ENCODE measurements at places on chromosomes 16 and 17.

- no peak for DNase-seq
Observed at GRCh38 chr17:64781014-64781756, 119.1 kb upstream of the SMURF2 start.

DNA sequence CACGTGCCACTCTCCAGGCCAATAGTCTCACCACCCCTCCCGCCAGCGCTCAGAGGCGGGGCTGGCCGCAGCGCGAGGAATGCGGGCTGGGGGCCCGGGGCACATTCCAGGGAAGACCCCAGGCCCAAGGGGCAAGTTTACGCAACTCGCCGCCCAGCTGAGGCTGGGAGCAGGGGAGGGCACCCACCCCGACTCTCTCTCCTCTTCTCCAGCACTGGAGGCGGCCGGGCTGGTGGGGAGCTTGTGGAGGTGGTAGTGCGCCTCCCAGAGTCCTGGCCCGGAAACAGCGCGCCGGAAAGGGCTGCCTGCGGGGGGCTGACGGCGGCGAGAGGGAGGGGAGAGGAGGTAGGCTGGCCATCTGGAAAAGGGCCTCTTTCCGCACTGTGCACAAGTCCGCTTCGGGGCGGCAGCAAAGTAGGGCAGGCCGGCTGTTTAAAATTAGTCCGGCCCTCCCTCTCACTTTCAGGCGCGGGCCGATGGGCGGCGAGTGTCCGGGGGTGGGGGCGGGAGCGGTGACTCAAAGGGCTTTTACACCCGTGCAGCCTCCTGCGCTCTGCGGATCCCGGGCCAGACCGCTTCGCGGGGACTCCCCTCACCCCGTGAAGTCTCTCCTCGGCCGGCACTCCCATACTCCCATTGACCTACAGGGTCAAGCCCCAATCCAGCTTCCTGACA is 1.1 kb downstream of the FHOD1 start:
- peak; percentile 55 for DNase-seq

GRCh38 chr17:8687737-8688466 is 56.7 kb downstream of the CCDC42 start:
- no peak for DNase-seq

- no peak for DNase-seq
Observed at GRCh38 chr16:88907768-88908167, 41.3 kb upstream of the PABPN1L start.

- DNase-seq = no peak
Observed at GRCh38 chr16:50692999-50693781, at the start of gene NOD2. Gene NOD2 (plus strand): TSS chr16:50693606. CDS start chr16:50699496, 5,890 bp downstream.

DNA sequence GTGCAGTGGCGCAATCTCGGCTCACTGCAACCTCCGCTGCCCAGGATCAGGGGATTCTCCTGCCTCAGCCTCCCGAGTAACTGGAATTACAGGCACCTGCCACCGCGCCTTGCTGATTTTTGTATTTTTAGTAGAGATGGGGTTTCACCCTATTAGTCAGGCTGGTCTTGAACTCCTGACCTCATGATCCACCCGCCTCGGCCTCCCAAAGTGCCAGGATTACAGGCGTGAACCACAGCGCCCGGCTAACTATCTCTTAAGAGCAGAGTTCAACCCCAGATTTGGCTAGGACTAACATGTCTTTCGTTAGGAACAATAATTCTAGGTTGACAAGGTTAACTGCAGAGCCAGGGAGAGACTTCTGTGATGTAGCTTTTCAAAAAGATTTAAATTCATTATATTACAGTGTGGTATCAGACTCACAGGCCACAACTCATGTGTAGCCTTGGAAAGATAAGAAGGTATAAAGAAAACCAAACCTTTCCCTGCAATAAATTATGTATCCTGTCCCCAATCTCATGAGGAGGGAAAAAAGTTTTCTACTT is 4.3 kb downstream of the CHTF8 start:
- DNase-seq = no peak

DNA sequence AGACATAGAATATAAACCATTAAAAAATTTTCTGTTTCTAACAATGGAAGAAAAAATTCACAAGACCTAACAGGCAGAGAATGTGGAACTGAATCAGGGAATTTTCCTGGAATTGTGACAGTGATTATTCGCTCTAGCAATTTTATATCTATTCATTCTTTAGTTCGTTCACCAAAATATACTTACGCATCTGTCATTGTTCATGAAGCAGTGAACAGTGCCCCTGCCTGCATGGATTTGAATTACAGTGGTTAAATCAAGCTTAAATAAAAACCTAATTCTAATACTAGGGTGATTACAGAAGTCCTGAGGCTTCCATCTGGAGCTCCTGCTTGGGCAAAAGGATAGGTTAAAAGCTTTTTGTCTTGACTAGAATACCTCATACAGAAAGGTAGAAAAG is 48.6 kb downstream of the ABCA8 start:
- no peak for DNase-seq

- DNase-seq = no peak
Observed at GRCh38 chr17:74219576-74220133, 6.3 kb downstream of the TTYH2 start.

DNA sequence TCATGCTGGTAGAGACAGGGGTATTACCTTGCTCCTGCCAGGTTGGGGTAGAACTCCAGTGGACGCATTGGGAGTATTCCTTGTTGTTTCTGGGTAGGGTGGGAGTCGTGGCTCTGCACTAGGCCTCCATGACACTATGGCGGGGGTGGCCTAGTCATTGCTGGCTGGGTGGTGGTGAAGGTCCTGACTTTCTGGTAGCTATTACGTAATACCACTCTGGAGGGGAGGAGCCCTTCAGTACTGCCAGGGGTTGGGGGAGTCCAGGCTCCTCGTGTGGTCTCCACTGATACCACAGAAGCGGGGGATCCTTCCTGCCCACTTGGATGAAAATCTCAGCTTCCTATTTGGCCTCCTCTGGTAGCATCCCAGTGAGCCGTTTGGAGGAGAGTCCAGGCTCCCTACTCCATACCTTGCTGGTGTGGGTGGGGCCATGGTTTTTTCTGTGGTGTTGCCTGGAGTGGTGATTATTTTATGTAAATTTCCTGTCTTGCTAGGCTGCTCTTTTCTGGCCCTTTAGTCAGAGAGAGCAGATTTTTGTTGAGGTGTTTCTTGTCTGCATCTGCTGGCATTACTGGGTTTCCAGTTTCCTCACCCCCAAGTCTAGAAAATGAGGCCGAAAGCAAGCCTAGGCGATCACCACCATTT is 65.8 kb upstream of the GNG13 start:
- no peak for DNase-seq

- no peak for DNase-seq
Observed at GRCh38 chr17:55186937-55187770, 77.6 kb upstream of the HLF start.

DNA sequence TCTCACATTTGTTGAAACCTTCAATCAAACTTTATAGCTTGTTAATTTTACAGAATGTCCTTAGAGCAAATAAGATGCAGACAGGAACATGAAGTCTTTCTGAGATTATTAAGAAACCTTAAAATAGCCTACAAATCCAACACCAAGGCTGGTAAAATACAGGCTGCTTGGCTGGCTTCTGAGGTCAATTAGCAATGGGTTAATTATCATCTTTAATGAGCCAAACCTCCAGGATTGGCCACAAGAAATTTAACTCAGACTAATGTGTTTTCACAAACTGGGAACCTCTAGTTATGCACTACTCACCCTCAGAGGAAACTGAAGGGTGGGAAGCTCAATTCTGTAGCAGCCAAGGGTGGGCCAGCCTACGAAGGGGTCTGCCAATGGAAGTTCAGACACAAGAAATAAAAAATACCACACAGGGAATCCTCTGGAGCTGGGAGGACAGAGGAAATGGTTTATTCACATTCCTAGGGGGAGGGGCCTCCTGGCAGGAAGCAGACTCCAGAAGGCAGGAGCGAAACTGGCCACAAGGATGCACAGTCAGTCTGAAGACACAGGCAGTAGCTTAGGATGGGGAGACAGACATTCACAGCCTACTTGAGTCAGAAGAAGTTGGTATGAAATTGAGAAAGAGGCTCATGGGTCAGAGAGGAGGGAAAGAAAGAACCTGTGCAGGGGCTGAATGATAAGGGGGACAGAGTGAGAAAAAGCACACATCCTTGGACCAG is 36.1 kb downstream of the HIC1 start:
- DNase-seq = peak; percentile 15

- no peak for DNase-seq
Observed at GRCh38 chr17:6567528-6568183, 11.3 kb upstream of the PITPNM3 start.

DNA sequence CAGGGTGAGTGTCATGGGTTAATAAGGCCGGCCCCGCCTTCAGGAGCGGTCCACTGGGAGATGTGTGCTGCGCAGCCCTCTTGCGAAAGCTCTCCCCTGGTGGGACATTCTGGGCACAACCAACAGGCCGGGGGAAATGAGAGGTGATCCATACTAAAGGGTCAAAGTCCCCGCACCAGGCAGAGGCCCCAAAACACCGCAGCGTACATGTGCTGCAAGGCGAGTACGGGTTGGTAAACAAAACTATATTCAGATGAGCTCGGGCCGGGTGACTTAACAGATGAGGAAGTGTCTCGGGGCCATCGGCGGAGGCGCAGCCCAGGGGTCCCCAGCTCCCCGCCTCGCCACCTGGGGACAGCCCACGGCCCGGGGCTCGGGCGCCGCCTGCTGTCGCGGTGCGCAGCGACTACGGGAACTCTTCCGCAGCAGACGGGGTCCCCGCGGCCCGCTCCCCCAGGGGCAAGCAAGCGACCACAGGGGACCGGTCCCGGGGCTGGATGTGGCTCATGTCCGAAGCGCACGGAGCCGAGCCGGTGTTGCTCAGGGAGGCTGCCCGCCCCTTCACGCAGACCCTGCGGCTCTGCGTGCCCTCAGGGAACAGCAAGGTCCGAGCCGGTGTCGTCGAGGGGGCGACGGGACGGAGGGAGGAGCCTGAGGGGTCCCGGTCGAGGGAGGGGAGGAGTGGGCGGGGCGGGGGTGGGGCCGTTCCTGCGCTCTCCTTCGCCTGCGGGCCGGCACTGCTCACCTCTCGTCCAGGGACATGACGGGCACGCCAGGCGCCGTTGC is at the start of gene RAB37:
TSS of gene RAB37 (plus strand) at position 744 of the 786 bp plus-strand sequence. CDS start at position 761, 17 bp downstream.
- no peak for DNase-seq

- no peak for DNase-seq
Observed at GRCh38 chr17:82351254-82351712, 7.8 kb upstream of the TEX19 start.

DNA sequence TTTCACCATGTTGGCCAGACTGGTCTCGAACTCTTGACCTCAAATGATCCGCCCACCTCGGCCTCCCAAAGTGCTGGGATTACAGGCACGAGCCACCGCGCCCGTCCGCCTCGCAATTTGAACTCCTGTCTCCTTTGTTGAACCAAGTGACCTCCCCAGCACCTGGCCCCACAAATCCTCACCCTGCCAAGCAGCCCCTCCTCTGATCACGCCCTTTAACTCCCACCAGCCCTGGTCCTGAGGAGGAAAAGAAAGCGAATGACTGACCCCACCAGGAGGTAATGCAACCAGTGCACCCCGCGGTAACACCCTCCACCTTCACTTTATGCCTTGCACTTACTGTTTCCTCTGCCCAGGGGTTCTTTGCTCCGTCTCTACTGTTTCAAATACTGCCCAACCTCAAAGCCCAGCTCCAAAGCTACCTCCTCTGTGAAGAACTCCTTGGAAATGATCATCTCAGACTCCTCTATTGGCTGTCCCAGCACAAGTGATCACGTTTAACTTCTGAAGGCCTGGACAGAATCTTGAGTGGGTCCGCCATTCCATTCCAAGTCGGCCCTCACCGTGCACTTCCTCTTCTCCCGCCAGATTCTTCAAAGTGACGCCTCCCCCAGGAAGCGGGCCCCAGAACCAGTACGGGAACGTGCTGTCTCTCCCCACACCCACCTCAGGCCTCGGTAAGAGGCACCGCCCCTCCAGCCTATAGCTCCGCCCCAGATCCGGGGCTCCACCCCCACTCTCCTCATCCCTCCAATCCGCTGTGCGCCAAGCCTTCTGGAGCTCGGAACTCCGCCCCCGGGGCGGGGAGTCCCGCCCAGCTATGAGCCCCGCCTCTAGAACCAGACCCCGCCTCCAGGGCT is 4.4 kb downstream of the CD19 start:
- peak; percentile 48 for DNase-seq

GRCh38 chr16:29845656-29846055 is 17.4 kb downstream of the CDIPT start:
- DNase-seq = no peak

DNA sequence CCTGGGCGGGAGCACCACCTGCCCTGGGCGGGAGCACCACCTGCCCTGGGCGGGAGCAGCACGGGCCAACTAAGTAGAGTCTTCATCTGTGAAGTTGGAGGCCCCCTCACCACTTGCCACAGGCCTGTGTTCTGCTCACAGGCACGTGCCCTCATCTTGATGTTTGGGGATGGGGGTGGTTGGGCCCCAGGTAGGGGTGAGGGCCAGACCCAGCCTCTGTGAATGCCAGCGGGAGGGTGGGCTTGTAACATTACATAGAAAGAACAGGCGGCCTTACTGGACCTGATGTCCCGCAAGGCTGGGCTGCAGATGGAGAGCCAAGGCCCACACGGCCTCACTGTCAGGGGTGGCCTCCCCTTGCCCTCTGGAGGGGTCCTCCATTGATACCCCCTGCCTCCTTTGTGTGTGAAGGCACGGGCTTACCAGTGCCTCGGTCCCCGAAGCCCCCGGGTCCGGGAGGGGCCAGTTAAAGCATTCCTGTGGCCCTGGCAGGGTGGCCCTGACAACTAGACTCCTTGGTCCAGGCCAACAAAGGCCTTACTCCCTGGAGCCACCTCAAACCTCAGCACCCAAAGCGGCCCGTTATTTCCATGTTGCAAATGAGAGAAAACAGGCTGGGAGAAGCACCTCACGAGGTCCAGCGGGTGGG is 1.1 kb upstream of the SLC16A3 start:
- DNase-seq = no peak

GRCh38 chr17:70897446-70897845 is 728.1 kb downstream of the KCNJ2 start:
- no peak for DNase-seq

DNA sequence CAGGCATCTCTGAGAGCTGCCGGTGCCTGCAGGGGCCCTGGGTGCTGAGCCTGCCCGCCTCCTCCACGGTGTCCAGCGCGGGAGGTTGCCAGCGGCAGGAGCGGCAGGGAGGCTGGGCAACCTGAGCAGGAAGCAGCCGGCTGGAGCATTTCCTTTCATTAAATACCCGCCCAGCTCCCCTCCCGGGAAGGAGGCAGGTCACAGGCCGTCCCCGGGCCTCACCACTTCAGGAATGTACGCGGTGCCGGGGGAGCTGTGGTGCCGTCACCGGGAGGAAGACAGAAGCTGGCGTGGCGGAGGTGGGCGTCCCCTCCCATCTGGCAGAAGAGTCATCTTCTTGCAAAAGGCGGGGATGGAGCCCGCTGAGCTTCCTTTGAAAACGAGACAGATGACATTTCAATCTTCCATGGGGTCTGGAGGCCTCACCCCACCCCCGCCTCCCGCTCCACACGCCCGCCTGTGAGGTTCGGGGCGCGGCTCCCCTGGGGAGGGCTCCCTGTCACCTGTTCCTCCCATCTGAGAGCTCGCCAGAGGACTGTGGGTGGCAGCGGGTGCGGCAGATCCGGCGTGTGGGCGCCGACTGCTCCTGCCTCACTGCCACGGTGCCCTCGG is 16.0 kb downstream of the SOX8 start:
- peak; percentile 36 for DNase-seq

All from caudate nucleus (tissue), 63 donors.